Natural killer cell (primary cell): ENCODE measurements at places on chromosomes 7 and 10. TPM values are rescaled to one million over a fixed set of nuclear protein-coding genes. Genes with fewer than 3 reads are reported as not detected.

DNA sequence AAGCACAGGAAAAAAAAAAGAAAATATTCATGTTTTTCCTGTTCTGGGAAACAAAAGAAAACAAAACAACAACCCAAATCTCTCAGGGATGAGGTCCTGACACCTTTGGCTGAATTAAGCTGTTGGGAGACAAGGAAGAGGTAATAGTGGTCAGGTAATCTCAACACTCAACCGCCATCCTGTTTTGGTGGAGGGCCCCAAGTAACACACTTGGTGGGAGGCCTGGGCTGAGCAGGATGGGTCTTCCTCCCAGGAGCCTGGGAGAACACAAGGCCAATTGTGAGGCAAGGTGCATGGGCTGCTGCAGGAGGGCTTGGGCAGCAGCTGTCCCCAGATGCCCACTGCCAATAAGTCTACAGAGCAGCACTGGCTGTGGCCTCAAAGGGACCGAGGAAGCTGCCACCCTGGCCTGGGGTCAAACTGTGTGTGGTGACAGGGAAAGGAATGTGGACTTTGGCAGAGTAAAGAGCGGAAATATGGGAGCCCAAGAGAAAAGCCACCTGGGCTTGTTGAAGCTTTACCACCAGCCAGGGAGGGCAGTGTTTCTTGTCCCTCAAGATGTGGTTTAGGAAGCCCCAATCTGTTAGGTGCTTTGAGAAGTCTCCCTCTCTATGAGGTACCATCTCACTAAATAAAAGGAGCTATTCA, 93.5 kb upstream of the SLC25A13 start:
- no peaks in the 10 kb centered on the region for H3K4me1 ChIP-seq
- H3K36me3 ChIP-seq: no peaks in the 10 kb centered on the region
- no peak for DNase-seq
- H3K27ac ChIP-seq: no peak overlapping the region
- H3K4me3 ChIP-seq: no peak overlapping the region

- DNase-seq: no peak
- no peak overlapping the region for H3K4me3 ChIP-seq
- peaks cover 39% of the 10 kb centered on the region for H3K4me1 ChIP-seq
- no peaks in the 10 kb centered on the region for H3K36me3 ChIP-seq
- no peaks in the 10 kb centered on the region for H3K27me3 ChIP-seq
Measured at GRCh38 chr7:101739775-101740398, 77.5 kb upstream of the CUX1 start.

DNA sequence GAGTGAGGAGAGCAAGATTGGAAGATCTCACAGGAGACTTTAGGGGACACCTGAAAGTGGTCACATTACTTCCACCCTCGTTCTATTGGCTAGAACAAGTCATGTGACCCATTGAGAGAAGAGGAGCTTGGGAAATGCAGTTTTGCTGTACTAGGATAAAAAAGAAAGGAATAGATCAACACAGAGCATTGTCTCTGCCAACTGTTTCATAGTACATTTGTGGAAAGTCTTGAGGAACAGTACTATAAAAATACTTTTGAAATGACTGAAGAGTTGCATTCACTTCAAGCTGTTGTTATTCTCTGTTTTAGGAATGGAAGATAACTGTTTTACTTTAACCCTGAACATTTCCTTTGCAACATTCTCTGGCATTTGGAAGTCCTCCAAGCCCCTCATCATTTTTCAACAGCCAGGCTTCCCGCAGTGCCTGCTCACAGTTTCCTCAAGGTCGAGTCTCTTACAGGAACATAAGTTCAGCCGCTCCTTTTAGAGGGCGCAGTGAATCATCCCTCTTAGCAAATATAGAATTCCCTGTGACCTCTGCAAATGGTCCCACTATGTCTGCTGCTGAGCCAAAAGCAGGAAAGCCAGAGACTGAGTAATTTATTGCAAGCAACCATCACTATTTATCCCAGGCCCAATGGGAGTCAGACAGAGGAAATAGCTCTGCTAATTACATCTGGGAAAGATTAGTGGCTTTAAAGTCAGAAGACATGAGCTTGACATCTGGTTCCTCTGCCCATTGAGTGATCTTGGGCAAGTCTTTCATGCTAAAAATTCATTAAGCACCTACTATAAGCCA, 40.7 kb downstream of the MRPL32 start:
- no peak for DNase-seq
- H3K27me3 ChIP-seq: no peaks in the 10 kb centered on the region
- H3K4me3 ChIP-seq: no peak overlapping the region
- no peaks in the 10 kb centered on the region for H3K36me3 ChIP-seq
- no peak overlapping the region for H3K27ac ChIP-seq

DNA sequence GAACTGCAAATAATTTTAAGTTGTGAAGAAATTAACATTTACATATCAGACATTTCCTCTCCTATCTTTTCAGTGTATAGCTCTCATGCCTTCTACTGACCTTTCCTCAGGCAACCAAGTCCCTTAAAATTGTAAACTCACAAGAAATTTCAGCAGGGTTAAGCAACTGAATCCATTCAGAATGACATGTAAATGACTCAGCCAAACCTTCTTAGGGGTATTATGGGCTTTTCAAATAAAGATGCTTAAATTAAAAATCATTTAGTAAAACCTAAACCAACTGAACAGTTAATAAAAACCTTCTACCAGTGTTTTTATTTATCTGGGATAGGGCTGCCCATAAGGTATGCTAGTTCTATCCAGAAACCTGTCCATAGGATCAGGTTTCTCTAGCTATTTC, 20.7 kb downstream of the WAPL start:
- H3K27me3 ChIP-seq: no peaks in the 10 kb centered on the region
- H3K27ac ChIP-seq: no peak overlapping the region
- H3K4me1 ChIP-seq: no peaks in the 10 kb centered on the region
- no peak for DNase-seq
- no peak overlapping the region for H3K4me3 ChIP-seq
- H3K36me3 ChIP-seq: peaks cover 41% of the 10 kb centered on the region

NKX2-3 gene
- total RNA-seq: not detected

DNA sequence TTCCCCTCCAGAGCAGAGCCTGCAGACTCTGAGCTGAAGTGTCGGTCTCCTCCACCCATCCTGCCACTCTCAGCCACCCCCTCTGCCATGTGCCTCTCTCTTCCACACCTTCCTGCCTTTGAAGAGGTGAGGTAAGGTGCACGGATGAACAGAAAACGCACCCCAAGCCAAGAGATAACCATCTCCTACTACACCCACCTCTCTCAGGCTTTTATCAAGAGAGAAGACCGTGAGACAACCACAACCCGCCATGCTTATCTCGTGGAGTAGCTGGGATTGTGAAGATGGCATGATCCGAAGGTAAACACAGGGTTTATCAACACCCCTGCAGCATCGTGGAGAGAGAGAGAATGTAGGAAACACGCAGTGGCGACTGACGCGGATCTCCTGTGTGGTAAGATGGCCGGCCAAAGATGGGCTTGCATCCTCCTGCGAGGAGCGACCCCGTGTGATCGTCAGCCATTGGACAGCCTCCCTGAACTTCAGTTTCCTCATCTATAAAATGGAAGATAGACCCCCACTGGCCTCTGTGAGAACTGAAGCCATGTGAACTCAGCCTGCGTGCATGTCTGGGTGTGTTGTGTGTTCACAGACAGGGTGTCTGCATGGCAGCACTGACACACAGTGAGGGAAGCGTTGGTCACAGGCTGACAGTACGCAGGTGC, 219.0 kb downstream of the DIP2C start:
- no peak for DNase-seq
- no peak overlapping the region for H3K4me3 ChIP-seq
- H3K27ac ChIP-seq: no peak overlapping the region
- H3K27me3 ChIP-seq: no peaks in the 10 kb centered on the region

DNA sequence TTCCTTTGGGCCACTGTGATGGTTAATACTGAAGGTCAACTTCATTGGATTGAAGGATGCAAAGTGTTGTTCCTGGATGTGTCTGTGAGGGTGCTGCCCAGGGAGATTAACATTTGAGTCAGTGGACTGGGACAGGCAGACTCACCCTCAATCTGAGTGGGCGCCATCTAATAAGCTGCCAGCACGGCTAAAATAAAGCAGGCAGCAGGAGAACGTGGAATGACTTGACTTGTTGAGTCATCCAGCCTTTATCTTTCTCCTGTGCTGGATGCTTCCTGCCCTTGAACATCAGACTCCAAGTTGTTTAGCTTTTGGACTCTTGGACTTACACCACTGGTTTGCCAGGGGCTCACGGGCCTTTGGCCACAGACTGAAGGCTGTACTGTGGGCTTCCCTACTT, 1046.9 kb downstream of the TYW1 start:
- H3K4me1 ChIP-seq: no peaks in the 10 kb centered on the region
- DNase-seq: no peak
- H3K36me3 ChIP-seq: no peaks in the 10 kb centered on the region
- H3K27me3 ChIP-seq: no peaks in the 10 kb centered on the region

DNA sequence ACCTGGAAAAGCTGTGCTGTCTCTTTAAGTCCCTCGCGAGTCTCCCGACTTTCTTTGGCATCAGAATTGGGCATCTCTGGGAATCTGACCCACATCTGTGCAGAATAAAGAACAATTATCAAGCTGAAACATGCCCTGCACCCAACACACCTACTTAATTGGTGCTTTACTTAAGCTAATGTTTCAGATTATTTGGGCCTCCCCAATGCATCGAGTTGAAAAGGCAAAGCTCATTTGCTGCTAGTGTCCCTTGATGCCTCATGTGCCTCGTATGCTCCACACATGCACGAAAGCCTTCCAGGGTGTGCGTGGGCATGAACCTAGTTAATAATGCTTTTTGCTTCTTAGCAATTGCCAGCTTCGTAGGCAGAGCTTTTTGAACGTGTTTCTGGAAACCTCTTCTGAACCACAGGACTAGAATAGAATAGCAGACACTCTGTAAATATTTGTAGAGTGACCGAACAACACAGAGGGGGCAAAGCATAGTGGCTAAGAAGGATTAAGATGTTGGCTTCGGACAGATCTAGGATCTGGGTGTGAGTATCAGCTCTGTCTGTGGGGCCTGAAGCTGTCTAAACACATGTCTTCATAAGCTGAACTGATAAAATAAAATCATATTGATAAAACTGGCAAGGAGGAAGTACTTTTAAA, 26.7 kb upstream of the FGFR2 start:
- H3K4me3 ChIP-seq: no peak overlapping the region
- no peaks in the 10 kb centered on the region for H3K4me1 ChIP-seq
- no peak for DNase-seq
- H3K27ac ChIP-seq: no peak overlapping the region
- H3K27me3 ChIP-seq: no peaks in the 10 kb centered on the region
- no peaks in the 10 kb centered on the region for H3K36me3 ChIP-seq

DNA sequence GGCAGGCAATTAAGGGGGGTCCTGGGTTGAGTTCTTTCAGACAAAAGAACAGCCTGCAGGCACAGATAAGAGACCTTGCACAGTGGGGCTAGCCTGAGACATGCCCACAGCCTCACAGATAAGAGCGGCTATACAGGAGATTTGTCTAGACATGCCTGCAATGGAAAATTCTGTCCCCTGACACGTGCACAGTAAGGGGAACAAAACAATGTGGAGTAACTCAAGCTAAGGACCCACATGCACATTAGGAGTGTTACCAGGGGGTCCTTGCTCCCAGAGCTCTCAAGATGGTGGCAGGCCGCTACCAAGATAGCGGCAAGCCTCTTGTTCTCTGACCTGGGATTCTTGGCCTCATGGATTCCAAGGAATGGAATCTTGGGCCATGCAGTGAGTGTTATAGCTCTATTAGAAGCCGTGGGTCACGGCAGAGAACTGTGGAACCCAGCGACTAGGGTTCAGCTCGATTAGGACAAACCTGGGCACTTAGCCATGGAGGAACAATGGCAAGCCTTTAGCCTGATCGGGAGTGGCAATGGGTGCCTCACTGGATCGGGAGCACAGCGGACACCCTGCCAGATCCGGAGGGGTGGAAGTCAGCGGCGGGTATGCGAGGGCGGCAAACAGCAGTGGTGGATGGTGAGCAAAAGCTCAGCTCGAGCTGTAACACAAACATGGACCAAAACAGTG, 196.9 kb downstream of the CCSER2 start:
- H3K4me3 ChIP-seq: no peak overlapping the region
- DNase-seq: no peak
- no peaks in the 10 kb centered on the region for H3K36me3 ChIP-seq

DNA sequence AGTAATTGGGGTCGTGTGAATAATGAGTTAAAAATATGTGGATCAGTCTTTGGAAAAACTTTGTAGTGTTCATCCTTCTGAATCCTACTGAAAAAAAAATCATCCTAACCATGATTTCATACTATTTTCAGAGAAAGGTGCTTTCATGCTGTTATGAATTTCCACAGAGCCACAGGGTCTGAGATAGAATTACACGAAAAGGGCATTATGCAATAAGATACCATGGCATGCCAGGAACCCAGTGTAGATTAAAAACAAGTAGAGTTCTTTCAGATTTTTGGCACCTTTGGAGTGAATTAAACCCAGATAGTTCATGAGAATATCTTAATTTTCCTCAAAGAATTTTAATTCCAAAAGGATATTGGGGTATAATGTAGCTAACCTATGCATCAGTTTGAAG, 47.5 kb upstream of the AGMO start:
- no peak for DNase-seq
- H3K4me3 ChIP-seq: no peak overlapping the region
- H3K27ac ChIP-seq: no peak overlapping the region

DNA sequence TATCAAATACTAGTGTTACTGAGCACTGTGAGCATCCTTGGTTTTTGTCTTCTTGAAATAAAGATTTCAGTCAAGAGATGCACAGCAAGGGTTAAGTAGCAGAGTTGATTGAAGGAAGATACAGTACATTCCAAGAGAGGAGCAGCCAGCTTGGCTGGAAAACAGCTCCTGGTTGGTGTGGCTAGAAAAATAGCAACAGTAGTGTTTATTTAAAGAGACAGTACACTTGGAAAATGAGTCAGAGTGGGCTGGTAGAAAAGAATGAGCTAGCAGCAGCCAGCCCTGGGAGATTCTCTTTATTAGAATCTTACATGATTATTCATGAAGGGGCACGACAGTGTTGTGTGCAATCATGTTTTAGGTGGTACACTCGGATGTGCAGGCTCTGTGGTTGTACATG, 1016.4 kb upstream of the SORCS1 start:
- no peaks in the 10 kb centered on the region for H3K36me3 ChIP-seq
- H3K4me3 ChIP-seq: no peak overlapping the region
- H3K27ac ChIP-seq: no peak overlapping the region
- H3K4me1 ChIP-seq: no peaks in the 10 kb centered on the region
- no peak for DNase-seq

CCAR1 gene
- 84.1 TPM for total RNA-seq

DNA sequence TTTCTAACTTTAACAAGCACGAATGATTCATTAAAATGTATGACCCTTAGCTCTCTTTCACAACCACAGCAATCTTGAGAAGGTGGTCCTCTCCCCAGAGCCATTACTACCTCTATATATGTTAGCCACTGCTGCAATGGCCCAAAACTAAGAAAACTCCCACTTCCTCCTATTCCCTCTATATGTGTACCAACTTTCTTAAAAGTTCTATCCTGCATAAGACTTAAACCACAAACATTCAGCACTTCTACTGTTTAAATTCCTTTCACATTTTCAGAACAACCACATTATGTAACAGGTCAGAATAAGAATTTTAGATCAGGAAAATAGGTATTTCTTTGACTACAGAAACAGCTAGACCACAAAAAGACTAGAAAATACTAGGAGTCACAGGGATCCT, 36.2 kb downstream of the WASL start:
- H3K27ac ChIP-seq: no peak overlapping the region
- DNase-seq: no peak
- H3K27me3 ChIP-seq: no peaks in the 10 kb centered on the region
- H3K36me3 ChIP-seq: peaks cover 9% of the 10 kb centered on the region

- no peaks in the 10 kb centered on the region for H3K27me3 ChIP-seq
- no peaks in the 10 kb centered on the region for H3K36me3 ChIP-seq
- no peaks in the 10 kb centered on the region for H3K4me1 ChIP-seq
- no peak overlapping the region for H3K27ac ChIP-seq
- H3K4me3 ChIP-seq: no peak overlapping the region
Measured at GRCh38 chr10:131439705-131440104, 128.2 kb upstream of the TCERG1L start.

TDRD1 gene
- 0.09 TPM for total RNA-seq

STEAP4 gene
- 0.18 TPM for total RNA-seq
